ENCODE measurements at places on chromosomes 12 and 14.

DNA sequence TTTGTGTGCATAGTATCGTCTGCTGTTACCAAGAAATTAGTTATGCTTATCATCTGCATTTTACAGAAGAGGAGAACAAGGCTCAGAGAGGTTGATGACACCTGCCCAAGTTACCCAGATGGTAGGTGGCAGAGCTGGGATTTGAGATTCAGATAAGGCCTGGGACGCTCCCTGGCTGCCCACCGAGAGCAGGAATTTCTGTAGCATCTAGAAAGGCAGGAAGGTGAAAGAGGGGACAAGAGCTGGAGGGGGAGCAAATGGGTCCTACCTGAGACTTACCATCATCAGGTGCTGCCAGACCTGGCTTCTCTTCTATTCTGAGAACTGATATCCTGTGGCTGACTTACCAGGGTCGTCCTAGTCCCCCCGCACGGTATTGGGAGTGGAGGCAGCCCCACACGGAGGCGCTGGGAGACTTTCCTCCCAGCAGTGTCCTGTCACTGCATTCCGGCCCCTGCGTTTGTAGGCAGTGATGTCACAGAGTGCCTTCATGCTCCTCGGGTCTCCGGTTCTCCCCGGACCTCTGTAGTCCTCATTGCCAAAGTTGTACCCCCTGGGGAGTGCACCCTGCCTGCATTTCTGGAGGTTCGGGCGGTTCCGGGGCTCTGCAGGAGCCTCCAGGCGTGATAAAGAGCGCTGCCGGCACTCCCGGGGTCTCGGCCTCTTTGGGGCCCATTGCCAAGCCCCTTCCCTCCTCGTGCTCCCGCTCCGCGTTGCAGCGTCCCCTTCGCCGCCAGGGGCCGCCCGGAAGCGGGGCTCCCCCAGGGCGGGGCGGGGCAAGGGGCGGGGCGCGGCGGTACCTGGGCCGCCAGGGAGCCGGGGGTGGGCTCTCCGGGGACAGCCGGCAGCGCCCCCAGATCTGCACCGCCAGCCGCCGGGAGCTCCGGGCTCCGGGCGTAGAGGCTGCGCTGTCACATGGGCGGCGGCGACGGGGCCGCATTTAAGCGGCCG lies at the start of gene CABP1:
Gene CABP1 (plus strand): TSS at position 856 of the 951 bp plus-strand sequence. CDS start 60 bp downstream, at position 916.
- no peak for DNase-seq

DNA sequence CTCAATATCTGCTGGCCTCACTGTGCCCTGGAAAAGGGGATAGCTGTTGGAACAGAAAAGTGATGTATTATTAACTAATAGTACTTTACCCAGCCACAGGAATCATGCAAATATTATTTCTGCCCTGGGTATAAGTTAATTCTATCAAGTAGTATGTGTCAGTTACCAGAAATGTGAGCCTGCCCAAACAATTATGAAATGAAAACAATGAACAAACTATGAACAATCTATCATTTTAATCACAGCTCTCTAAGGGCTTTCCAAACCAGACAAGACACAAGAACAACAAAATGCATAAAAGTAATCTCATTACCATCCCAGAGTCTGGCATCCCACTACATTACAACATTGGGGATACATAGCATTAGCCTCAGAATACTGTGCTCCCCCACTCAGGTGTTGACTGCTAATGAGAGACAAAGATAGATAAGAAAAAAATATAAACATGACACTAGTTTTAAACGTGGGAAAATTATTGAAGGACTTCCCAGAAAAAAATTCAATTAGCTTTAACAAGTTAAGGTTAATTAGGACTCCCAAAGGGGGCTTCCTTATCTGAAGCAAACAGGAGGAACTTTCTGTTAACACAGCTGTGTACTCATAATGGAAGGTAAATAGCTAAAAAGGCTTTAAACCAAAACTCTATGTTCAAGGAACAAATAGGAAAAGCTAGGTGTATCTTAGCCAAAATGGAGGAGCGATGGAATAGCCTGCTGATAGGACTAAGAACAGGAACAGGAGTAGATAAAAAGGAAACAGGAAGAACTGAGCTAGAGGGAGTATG lies 3.3 kb downstream of the DCAF5 start:
- DNase-seq = no peak

DNA sequence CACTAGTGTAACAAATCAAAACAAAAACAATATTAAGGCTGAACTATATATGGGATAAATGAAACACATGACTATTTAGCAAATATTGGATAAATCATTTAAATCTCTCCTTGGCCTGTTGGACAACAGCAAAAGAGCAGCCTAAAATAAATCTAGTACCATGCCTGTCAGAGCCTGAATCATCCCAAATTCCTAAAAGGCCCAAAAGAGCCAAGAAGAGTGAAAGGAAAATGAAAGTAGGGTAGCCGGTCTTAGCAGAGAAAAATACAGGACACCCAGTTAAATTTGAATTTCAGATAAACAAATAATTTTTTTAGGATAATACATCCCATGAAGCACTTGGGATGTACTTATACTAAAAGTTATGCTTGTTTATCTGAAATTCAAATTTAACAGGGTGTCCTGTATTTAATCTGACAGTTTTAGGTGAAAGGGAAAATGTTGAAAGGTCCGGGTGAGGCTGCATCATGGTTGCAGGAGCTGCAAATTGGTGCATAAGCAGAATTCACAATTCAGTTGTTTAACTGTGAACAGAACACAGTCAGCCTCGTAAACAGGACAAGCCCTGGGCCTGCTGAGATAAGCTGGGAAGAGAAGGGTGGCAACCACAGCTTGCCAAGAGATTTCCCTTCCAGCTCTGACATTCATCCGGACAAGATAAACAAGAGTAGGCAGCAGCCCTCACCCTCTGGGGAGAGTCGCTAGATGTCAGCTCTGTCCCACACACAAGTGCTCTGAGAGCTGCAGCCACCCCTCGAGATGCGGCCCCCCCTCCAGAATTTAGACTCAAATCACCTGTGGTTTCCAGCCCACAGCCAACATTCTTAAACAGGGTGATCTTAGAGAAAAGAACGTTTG lies 30.3 kb downstream of the DMAC2L start:
- peak; percentile 75 for DNase-seq

GRCh38 chr14:65369560-65369959 lies 43.0 kb upstream of the FUT8 start:
- no peak for DNase-seq

- DNase-seq = no peak
These were observed 236.2 kb downstream of the AKAP6 start for GRCh38 chr14:32565256-32565655.

- no peak for DNase-seq
These were observed 1.5 kb upstream of the TSPAN8 start for GRCh38 chr12:71159264-71159663.

DNA sequence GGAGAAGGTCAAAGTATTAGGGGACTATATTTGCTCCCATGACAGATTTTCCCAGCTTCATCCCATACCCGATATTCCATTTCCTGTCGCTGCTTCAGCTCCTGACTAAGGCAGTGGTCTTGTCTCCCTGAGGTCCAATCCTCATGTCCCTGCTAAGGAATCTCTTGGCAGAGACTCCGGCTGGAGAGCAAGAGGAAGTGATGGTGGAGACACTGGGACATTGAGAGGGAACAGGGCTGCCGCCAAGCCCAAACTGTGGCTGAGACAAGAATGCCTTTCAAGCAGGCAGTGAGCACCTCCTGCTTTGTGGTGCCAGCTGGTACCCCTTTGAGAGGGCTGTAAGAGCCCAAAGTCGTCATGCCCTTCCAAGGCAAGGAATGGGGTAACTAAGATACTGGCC lies 5.5 kb downstream of the SP7 start:
- no peak for DNase-seq

- DNase-seq = no peak
These were observed 21.8 kb downstream of the CAPS2 start for GRCh38 chr12:75308279-75308678.

DNA sequence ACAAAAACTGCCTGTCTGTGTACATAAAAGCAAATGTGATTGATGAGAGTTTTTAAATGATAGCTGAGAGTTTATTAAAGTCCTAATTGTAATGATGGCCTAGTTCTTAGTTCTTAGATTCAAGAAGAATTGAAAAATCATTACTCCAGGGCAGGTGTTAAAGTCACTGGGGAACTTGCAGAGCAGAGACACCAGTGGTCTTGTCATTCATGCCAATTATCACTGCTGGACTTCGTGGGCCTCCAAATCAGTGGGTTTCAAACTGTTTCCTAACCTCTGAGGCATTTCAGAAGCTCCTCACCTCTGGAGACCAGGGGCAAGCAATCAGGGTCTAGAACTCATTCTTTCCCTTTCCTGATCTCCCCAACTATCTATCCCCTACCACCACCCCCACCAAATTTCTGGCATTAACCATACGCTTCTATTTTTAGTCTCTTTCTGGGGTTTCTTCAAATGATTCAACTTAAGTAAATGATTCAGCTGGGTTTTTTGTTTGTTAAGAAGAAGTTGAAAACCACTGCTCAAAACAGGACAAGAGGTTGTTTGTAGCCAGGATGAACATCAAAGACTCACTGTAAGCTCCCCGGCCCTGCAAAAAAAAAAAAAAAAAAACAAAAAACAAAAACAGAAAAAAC lies 80.1 kb downstream of the CEP83 start:
- DNase-seq = no peak

DNA sequence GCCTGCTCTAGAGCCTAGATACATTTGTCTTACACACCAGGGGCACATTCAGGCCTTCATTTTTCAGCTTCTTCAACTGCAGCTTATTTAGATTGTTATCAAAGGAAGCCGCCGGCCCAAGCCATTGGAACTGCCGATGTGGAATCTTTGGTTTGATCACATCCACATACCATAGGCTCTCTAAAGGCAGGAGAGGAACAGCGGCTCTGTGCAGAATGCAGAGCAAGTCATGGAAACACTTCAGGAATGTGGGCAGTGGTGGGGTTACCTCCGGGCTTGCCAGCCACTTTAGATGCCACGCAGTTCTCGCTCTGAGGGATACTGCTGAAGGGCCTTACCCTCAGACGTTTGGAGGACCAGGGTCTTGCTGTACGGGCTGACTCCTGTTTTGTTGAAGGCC lies 53.4 kb upstream of the PYGL start:
- DNase-seq = no peak

- DNase-seq = no peak
These were observed 88.9 kb upstream of the NRXN3 start for GRCh38 chr14:78081245-78081644.

GRCh38 chr12:111699-112493 lies 45.3 kb downstream of the IQSEC3 start:
- no peak for DNase-seq

DNA sequence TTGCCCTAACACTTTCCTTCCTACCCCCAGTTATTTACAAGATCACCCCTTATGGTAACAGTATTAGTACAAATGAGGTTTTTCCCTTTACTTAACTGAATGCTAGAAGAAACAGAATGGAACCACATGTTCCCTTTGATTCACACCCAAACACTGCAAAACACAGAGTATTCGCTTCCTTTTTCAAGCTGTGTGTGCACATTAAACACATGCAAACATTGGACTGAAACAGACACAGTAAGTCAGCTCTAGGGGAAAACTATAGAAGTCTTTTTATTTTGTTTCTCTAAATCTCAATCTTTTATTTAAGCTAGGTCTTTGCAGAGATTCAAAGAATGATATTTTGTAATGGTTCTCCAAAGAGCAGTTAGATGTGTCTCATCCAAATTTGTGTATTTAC lies 728.5 kb downstream of the DIO2 start:
- no peak for DNase-seq

GRCh38 chr14:59309291-59309900 lies 120.9 kb downstream of the DAAM1 start:
- no peak for DNase-seq

GRCh38 chr12:107331912-107332311 lies 238.6 kb upstream of the CRY1 start:
- DNase-seq = no peak

- no peak for DNase-seq
These were observed 250.2 kb downstream of the ANO2 start for GRCh38 chr12:5694759-5695409.

GRCh38 chr12:61011767-61012423 lies 1248.3 kb upstream of the USP15 start:
- no peak for DNase-seq

DNA sequence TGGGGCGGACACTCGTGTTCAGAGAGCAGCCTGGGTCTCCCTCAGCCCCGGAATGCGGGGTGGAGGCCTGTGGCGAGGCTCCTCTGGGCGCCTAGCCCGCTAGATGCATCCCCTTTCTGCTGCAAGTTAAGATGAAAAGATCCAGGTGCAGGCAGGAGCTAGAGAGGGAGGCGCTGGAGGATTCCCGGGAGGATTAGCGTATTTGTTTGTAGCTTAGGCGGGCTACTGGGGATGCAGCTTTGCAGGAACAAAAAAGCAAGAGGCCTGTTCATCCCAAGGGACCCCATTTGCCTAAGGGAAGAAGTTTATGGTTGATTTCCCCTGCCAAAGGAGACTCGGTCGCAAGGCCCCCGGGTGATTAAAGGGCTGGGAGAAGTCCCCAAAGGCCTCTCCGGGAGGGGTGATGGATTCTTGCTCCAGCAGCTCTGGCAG lies 824 bp downstream of the CCDC177 start:
- DNase-seq = no peak

DNA sequence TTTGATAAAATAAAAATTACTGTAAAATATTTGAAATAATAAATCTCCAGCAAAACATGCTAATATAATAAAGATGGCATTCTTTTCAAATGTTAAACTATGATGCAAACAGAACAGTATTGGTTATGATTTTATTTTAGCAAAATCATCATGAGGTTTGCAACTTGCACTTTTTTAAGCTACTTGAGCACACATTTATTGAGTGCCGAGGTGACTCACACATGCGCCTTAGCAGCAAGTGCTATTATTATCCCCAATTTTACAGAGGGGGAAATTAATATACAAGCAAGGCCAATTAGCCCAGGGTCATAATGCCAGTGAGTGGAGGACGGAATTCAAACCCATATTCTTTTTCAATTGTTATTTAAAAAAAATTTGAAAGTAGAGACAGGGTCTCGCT lies 7.3 kb downstream of the DYRK4 start:
- DNase-seq = no peak

DNA sequence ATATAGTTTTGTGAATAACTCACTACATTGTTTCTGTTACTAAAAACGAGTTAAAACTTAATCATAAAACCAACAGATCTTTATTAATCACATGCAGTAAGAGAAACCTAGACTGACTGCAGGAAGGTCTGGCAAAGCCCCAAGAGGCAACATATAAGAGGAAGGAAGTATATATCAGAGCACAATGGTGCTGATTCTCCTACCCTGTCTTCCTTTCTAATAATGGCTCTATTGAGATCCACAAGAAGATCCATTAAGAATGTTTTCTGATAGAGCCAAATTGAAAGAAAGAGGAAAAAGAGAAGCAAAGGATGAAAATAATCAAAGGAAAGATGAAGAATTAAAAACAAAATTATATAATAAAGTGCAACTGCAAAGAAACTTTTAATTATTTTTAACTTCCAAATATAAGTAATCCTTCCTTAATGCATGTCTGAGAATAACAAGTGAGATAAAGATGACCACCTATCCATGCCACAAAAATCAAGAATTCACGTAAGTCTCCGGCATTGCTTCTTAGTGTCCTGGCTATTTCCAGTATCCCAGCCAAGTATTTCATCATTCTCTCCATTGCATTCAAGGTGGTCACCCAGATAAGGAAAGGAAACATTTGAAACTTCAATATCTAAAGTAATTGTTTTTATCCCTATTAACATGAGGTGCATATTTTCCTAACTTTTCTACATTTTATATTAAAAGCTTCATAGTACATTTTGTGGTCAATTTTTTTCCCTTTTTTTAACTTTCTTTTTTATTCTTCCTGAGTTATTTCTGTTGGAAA lies 62.2 kb downstream of the SOX5 start:
- DNase-seq = no peak
